ENCODE measurements at places on chromosomes 4 and X.

DNA sequence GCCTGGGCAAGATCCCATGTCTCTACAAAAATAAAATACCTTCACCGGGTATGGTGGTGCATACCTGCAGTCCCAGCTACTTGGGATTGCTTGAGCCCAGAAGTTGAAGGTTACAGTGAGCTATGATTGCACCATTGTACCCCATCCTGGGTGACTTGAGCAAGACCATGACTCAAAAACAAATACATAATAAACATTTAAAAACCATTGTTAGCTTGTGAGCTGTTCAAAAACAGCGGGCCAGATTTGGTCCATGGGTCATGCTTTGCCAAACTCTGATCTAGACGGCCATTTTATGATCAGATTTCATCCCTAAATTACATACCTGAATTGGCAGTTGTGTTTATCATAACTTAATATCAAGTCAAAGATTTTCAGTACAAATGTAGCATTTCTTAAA is 76.0 kb upstream of the GPM6B start:
- no peak for DNase-seq

DNA sequence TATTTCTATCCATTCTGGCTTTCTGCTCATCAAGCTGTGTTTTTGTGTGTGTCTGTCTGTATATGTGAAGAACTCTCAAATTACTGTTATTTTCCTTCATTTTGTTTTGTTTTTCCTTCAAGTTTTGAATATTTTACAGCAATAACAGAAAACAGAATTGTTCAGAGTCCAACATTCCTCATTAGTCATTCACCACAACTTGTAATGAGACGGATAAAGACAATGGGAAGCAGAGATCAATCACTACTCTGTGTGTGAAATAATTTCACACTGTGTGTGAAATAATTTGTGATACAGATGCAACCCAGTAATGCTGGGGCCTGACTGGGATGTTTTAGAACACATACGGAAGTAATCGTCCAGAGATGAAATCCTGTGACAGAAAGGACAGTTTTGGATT is 55.2 kb downstream of the HPGD start:
- DNase-seq = no peak

GRCh38 chr4:176805155-176805554 is 12.4 kb upstream of the VEGFC start:
- DNase-seq = no peak

- DNase-seq = no peak
Measured at GRCh38 chrX:38654302-38654701, 93.0 kb downstream of the TSPAN7 start.

- DNase-seq = no peak
Measured at GRCh38 chrX:78822157-78822690, 74.7 kb downstream of the LPAR4 start.

- DNase-seq = no peak
Measured at GRCh38 chr4:44583393-44583792, 68.0 kb downstream of the YIPF7 start.

GRCh38 chr4:174912919-174913543 is 5.1 kb upstream of the ADAM29 start:
- DNase-seq = no peak

GRCh38 chr4:52892880-52893279 is 30.8 kb downstream of the RASL11B start:
- DNase-seq = no peak

DNA sequence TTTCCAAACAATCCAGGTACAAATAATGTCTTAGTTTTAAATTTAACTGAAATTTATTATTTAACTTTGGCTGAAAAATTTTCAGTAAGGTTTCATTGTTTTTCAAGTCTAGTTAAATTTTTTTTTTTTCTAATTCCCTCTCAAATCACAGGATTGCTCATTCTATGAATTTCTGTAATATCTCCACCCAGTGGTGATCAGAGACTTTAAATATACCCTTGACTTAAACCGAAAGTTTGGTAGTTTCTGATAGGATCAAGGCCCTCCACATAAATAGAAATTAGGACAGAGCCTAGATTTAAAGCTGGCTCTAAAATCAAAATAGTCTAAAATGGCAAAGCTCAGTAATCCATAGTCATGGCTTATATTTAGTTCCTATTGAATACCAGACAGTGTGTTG is 175.4 kb downstream of the TBCK start:
- DNase-seq = no peak

- no peak for DNase-seq
Measured at GRCh38 chr4:20574986-20575385, 125.3 kb upstream of the PACRGL start.

- no peak for DNase-seq
Measured at GRCh38 chrX:48451708-48452107, 18.4 kb downstream of the SLC38A5 start.

- DNase-seq = no peak
Measured at GRCh38 chr4:140103676-140104075, 50.3 kb downstream of the MAML3 start.

GRCh38 chrX:105297041-105297440 is 76.5 kb upstream of the TEX13A start:
- no peak for DNase-seq

- no peak for DNase-seq
Measured at GRCh38 chr4:30789219-30789671, 69.1 kb downstream of the PCDH7 start.

GRCh38 chr4:153628796-153629315 is 55.2 kb upstream of the TLR2 start:
- DNase-seq = no peak

- no peak for DNase-seq
Measured at GRCh38 chr4:135900956-135901355, 1631.3 kb downstream of the PCDH18 start.

DNA sequence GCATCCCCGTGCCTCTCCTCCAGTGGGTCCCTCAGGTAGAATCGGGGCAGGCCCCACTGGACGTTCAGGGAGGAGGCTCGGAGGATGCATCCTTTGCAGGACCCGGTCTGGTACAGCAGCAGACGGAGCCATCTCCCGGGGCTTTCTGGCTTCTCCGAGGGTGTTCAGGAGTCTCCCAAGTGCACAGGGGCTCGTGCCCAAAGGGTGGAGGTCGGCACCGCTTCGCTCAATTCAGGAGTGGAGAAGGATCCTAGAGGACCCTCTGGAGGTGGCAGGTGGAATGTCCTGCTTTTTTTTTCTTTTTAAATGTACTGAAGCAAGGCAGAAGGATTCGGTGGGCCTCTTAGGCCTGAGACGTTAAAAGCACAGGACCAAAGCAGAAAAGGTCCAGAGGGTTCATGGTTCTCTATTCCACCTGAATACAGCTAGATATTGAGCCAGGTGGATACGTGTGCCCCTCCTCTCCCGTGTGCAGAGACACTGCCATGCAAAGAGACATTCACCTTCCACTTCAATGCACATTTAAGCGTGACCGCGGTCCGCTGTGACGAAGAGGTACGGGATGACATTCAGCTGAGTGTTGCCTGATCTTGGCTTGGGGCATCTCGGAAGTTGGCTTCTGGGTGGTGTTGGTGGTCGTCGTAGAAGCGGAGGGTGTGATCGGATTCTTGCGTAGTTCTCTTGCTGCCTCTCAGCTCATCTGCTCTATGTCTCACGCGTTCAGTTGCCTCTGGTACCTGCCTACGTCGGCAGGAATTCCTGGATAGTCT is 281.2 kb upstream of the AGTR2 start:
- no peak for DNase-seq

DNA sequence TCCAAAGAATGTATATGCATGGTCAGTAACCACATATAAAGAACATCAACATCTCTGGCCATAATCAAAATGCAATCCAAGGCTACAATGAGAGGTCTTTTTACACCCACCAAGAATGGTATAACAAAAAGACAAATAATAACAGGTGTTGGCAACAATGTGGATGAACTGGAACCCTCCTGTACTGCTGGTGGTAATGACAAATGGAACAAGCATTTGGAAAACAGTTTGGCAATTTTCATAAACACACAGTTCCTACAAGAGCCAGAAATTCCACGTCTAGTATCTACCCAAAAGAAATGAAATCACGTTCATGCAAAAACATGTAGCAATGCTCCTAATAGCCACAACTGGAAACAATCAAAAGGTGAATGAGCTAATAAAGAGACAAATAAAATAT is 11.7 kb downstream of the UGT2B4 start:
- DNase-seq = no peak

GRCh38 chr4:139558235-139559088 is 2.4 kb upstream of the SETD7 start:
- DNase-seq = no peak

DNA sequence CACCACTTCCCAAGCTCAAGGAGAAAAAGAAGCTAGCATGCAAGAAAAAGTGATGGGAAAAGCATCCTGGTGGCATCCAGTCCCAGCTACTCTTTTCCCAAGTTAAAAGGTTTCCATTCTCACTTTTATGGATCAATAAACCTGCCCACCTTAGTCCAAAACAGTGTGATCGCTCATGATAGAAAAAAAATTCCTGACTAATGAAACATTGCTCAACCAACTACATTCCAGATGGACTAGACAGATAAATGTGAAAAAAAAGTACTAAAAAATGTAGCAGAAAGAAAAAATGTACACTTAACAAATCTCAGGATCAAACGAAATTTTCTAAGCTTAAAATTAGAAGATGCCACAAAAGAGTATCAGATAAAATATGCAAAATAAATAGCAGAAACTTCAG is 312.2 kb downstream of the TMA16 start:
- no peak for DNase-seq

DNA sequence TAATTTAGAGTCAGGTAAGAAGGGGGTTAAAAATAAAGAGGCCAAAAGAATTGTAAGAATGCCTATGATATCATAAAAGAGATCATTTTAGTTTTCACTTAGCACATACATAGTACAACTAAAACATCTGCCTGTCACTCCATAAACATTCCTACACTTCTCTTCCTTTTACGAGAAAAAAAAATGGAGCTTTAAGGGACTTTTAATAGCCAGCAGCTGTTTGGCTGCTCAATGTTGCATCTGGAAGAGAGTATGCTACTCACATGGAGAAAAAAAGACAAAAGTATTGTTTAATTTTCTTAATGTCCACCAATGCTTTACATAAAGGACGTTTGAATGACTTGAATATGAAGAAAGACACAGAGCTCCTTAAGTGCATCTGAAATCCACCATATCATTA is 48.7 kb upstream of the TNIP3 start:
- DNase-seq = no peak

GRCh38 chr4:128862608-128863311 is 53.3 kb downstream of the JADE1 start:
- no peak for DNase-seq

GRCh38 chr4:178280362-178280761 is 838.1 kb upstream of the AGA start:
- DNase-seq = no peak

GRCh38 chr4:39025552-39026085 is 6.6 kb downstream of the TMEM156 start:
- no peak for DNase-seq

GRCh38 chrX:121496966-121497365 is 449.6 kb downstream of the GLUD2 start:
- no peak for DNase-seq

- no peak for DNase-seq
Measured at GRCh38 chr4:16817286-16817685, 81.2 kb downstream of the LDB2 start.
